Caco-2 (cell line): ENCODE measurements at places on chromosomes 4 and X. TPM values are rescaled to one million over a fixed set of nuclear protein-coding genes. Genes with fewer than 3 reads are reported as not detected.

GRCh38 chr4:70614184-70614555 is 14.4 kb upstream of the ENAM start:
- DNase-seq = no peak

GRCh38 chr4:3852309-3852708 is 86.1 kb downstream of the ADRA2C start:
- DNase-seq = no peak

- DNase-seq = no peak
Measured at GRCh38 chr4:138773321-138773720, 242.3 kb upstream of the NOCT start.

- DNase-seq = no peak
Measured at GRCh38 chrX:130654409-130654950, 248.5 kb downstream of the ENOX2 start.

GRCh38 chrX:120522820-120523219 is 37.9 kb downstream of the CUL4B start:
- DNase-seq = no peak

DNA sequence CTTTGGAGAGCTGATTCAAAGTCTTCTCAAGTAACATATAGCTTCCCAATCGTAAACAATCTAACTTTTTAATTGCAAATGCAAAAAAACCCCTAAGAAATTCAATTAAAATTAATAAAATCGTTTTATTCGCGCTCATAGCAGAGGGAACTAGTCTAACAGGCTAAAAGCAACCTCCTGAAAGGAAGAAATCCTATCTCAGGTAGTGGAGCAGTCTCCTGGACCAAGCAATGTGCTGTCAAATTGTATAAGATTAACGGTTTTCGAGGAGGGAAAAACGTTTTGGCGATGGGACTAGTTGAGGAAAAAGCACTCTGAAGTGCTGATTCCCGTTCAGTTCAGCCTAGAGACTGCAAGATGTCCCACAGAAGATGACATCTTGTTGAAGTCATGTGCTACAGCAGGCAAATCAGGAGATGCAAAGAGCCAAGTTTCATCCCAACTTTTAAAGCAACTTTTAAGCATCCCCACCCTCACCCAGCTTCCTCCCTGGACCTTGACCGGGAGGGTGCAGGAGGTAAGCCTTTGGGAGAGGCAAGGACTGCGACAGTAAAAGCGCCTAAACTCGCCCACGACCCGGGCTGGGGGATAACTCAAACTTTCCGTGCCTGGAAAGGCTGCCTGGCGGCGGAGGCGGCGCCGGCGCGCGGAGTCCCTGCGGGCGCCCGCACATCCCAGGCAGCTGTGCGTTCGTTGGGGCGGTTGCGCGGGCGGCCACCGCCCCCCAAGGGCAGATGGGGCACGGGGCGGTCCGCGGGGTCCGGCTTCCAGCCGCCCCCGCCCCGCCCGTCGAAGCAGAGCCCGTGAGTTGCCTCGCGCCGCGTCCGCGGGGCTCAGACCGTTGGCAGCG is 784 bp downstream of the MAP7D3 start:
- DNase-seq = no peak

GRCh38 chrX:28278251-28278650 is 297.0 kb upstream of the DCAF8L1 start:
- DNase-seq = no peak

- no peak for DNase-seq
Measured at GRCh38 chrX:96430756-96431455, 253.7 kb upstream of the DIAPH2 start.

- DNase-seq = no peak
Measured at GRCh38 chrX:136143711-136144110, 3.6 kb upstream of the FHL1 start.

BRS3 gene
- not detected in 2 replicates for total RNA-seq

TCEAL7 gene
- not detected in 2 replicates for total RNA-seq

CYBB gene
- total RNA-seq = 0.23 and 0.43 TPM in 2 replicates
